Articular chondrocyte of knee joint (primary cell): ENCODE measurements at places on chromosomes 5 and 9. TPM values are rescaled to one million over a fixed set of nuclear protein-coding genes. Genes with fewer than 3 reads are reported as not detected.

HMCN2 gene
- 0.11 and 0.13 TPM in 2 replicates for total RNA-seq

SLC6A7 gene
- total RNA-seq = not detected in 2 replicates

TIMD4 gene
- not detected in 2 replicates for total RNA-seq

OR1J2 gene
- 0.26 and 0.32 TPM in 2 replicates for total RNA-seq

MYOZ3 gene
- total RNA-seq = under 0.01 and 0.54 TPM in 2 replicates

MRPS30 gene
- 77.4 and 86.4 TPM in 2 replicates for total RNA-seq
